ENCODE measurements at places on chromosomes 11 and 22. TPM values are rescaled to one million over a fixed set of nuclear protein-coding genes. Genes with fewer than 3 reads are reported as not detected.

The AIFM3 gene
- total RNA-seq, result not detected

The KRTAP5-9 gene
- total RNA-seq, result not detected

The CCDC73 gene
- 3.0 TPM for total RNA-seq

The MLC1 gene
- not detected for total RNA-seq

The CALCA gene
- total RNA-seq, result not detected

The C11orf97 gene
- total RNA-seq, result not detected

The MUC5AC gene
- not detected for total RNA-seq

The MGAT3 gene
- total RNA-seq, result 34.8 TPM

DNA sequence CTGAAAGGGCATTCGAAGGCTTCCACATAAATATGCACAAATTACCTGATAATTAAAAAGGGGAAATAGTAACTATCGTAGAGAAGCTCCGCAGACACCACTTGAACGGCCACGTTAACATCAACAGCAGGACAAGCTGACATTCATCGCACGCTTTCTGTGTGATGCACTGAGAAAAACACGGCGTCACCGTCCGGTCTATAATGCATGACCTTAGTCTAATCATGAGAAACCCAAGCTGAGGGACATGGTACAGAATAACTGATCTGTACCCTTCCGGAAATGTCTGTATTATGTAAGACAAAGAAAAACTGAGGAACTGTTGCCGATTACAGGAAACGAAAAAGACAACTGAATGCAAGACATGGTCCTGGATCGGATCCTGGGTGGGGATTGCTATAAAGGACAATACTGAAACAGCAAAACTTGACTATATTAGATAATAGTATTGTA is 678 bp upstream of the RANGAP1 start:
- H3K36me3 ChIP-seq, result peaks cover 17% of the 10 kb centered on the region
- peaks cover 15% of the 10 kb centered on the region for H3K4me1 ChIP-seq
- H3K27ac ChIP-seq, result peak overlapping the region; percentile 78
- H3K4me3 ChIP-seq, result peak overlapping the region; percentile 95
- peak; percentile 82 for DNase-seq

- H3K36me3 ChIP-seq, result no peaks in the 10 kb centered on the region
- no peak for DNase-seq
- H3K4me3 ChIP-seq, result no peak overlapping the region
- H3K27me3 ChIP-seq, result no peaks in the 10 kb centered on the region
- H3K4me1 ChIP-seq, result peaks cover 57% of the 10 kb centered on the region
Observed at GRCh38 chr22:22210375-22210774, 34.2 kb upstream of the VPREB1 start.

DNA sequence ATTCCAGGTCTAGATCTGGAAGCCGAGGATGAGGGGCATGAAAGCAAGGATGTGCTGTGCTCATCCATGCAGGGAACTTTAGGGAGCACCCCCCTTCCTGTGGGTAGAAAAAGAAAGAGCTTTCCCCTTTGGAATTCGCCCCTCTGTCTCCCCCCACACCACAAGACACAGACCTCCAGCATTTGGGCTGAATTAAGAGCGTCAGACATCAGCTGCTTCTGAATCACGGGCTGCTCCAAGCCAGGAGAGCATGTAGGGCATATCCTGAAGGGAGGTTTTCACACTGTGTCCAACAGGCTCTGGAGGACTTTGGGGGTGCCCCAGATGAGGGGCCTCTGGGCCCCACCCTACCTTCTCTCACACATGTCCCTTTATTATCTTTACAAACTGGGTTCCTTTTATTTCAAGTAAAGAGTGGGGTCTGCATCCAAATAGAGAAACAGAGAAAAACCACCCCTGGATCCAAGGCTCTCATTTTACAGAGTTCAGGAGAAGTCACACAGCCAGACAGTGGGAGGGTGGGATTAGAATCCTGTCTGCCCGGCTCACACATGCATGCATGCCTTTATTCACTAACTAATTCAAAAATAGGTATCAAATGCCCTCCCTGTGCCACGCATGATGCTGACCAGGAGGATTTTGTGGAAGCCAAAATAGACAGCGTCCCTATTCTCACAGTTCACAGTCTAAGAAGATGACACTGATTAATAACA is 52.8 kb downstream of the LRRC32 start:
- no peak overlapping the region for H3K4me3 ChIP-seq
- no peak overlapping the region for H3K27ac ChIP-seq
- no peaks in the 10 kb centered on the region for H3K36me3 ChIP-seq
- no peak for DNase-seq

- H3K4me1 ChIP-seq, result peaks cover 4% of the 10 kb centered on the region
- H3K27me3 ChIP-seq, result no peaks in the 10 kb centered on the region
- no peaks in the 10 kb centered on the region for H3K36me3 ChIP-seq
- no peak for DNase-seq
- no peak overlapping the region for H3K4me3 ChIP-seq
Observed at GRCh38 chr22:44823396-44823795, 71.0 kb downstream of the ARHGAP8 start.

- peaks cover 35% of the 10 kb centered on the region for H3K36me3 ChIP-seq
- H3K4me3 ChIP-seq, result no peak overlapping the region
- peaks cover 13% of the 10 kb centered on the region for H3K4me1 ChIP-seq
Observed at GRCh38 chr11:43418197-43418596, 59.5 kb downstream of the TTC17 start.

DNA sequence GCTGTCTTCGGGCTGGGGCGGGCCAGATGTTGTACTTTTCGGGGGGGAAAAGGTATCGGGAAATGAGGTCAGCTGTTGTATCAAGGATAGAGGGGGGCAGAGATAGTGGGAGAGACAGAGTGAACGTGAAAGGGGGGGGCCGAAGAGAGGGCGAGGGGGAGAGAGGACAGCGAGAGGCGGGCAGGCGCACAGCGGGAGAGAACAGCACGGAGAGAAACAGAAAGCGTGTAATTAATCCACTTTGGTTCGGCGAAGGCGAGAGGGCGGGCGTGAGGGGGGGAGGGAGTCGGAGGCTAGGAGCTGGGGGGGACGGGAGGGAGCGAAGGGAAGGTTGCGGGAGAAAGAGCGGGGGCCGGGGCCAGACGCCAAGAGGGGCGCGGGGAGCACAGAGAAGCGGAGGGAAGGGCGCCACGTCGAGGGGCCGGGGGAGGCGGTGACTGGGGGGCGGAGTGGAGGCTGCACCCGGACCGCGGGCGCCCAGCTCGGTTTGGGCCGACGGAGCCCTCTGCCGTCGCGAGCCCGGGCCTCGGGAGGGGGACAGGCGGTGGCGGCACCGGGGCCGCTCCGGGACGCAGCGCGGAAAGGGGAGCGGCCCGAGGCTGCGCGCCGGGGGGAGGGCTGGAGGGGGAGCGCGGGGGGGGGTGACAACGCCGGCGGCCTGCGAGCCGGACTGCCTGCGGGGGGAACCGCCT is 612 bp downstream of the IGF2 start:
- H3K4me1 ChIP-seq, result no peaks in the 10 kb centered on the region
- no peak overlapping the region for H3K27ac ChIP-seq
- H3K4me3 ChIP-seq, result no peak overlapping the region
- H3K36me3 ChIP-seq, result no peaks in the 10 kb centered on the region

DNA sequence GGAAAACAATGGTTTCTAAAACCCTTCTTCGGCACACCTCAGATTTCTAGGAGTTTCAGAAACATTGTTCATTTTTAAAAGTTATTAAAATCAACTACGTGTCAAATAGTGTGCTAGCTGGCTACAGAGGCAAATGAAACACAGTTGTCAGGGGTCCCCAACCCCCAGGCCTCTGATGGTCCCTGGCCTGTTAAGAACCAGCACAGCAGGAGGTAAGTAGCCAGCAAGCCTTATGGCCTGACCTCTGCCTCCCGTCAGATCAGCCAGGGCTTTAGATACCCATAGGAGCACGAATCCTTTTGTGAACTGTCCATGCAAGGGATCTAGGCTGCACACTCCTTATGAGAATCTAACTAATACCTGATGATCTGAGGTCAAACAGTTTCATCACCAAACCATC is 648.2 kb downstream of the FAM181B start:
- H3K4me1 ChIP-seq, result peaks cover 5% of the 10 kb centered on the region
- DNase-seq, result no peak
- no peaks in the 10 kb centered on the region for H3K27me3 ChIP-seq
- no peak overlapping the region for H3K27ac ChIP-seq
- no peak overlapping the region for H3K4me3 ChIP-seq

DNA sequence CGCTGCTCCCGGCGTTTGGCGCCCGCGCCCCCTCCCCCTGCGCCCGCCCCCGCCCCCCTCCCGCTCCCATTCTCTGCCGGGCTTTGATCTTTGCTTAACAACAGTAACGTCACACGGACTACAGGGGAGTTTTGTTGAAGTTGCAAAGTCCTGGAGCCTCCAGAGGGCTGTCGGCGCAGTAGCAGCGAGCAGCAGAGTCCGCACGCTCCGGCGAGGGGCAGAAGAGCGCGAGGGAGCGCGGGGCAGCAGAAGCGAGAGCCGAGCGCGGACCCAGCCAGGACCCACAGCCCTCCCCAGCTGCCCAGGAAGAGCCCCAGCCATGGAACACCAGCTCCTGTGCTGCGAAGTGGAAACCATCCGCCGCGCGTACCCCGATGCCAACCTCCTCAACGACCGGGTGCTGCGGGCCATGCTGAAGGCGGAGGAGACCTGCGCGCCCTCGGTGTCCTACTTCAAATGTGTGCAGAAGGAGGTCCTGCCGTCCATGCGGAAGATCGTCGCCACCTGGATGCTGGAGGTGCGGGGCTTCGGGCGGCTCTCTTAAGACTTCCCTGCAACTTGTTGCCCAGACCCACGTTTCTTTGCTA is at the start of gene CCND1:
Gene CCND1, plus strand, starts transcription at position 162 of the 587 bp plus-strand sequence. Its CDS starts 158 bp downstream, at position 320.
- no peaks in the 10 kb centered on the region for H3K27me3 ChIP-seq
- peaks cover 18% of the 10 kb centered on the region for H3K4me1 ChIP-seq
- H3K4me3 ChIP-seq, result no peak within 1 kb of the TSS
- no peaks in the 10 kb centered on the region for H3K36me3 ChIP-seq
- H3K27ac ChIP-seq, result no peak within 1 kb of the TSS

- H3K27me3 ChIP-seq, result no peaks in the 10 kb centered on the region
- no peak overlapping the region for H3K4me3 ChIP-seq
- no peaks in the 10 kb centered on the region for H3K36me3 ChIP-seq
- no peak overlapping the region for H3K27ac ChIP-seq
Observed at GRCh38 chr11:31214372-31214771, 155.2 kb downstream of the DCDC1 start.

DNA sequence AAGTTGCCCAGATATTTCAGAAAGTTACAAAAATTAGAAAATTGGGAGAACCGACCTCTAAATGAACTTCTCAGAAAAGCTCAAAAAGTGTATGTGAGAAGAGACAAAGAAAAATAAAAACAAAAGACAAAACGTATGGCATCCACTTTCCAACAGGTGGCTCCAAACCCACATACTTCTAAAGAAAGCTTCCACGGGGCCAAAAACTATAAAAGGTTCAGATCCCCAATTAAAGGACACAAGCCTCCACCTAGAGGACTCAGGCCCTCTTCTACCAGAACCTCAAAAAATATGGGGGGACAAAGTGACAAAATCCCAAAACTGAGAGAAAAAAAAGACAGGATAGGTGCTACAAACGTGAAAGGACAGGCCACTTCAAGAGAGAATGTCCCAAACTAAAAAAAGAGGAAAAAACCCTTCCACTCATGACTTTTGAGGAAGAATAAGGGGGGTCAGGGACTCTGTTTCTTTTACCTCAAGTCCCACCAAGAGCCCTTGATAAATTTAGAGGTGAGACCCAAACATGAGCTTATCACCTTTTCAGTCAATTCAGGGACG is 8.8 kb downstream of the SCGB2A1 start:
- no peak overlapping the region for H3K27ac ChIP-seq
- H3K36me3 ChIP-seq, result no peaks in the 10 kb centered on the region

GRCh38 chr11:88886796-88887195 is 179.0 kb downstream of the GRM5 start:
- H3K4me1 ChIP-seq, result no peaks in the 10 kb centered on the region
- H3K4me3 ChIP-seq, result no peak overlapping the region
- H3K36me3 ChIP-seq, result no peaks in the 10 kb centered on the region
- no peak overlapping the region for H3K27ac ChIP-seq
- DNase-seq, result peak; percentile 96

GRCh38 chr11:130831506-130831905 is 84.8 kb downstream of the SNX19 start:
- no peak for DNase-seq
- no peak overlapping the region for H3K27ac ChIP-seq
- H3K4me1 ChIP-seq, result no peaks in the 10 kb centered on the region
- H3K36me3 ChIP-seq, result no peaks in the 10 kb centered on the region
- H3K27me3 ChIP-seq, result no peaks in the 10 kb centered on the region

- no peaks in the 10 kb centered on the region for H3K36me3 ChIP-seq
- no peak for DNase-seq
- H3K4me1 ChIP-seq, result no peaks in the 10 kb centered on the region
- no peaks in the 10 kb centered on the region for H3K27me3 ChIP-seq
- H3K27ac ChIP-seq, result no peak overlapping the region
- no peak overlapping the region for H3K4me3 ChIP-seq
Observed at GRCh38 chr11:105693075-105693759, 83.3 kb downstream of the GRIA4 start.

GRCh38 chr11:79212741-79213190 is 228.1 kb downstream of the TENM4 start:
- no peaks in the 10 kb centered on the region for H3K27me3 ChIP-seq
- H3K4me1 ChIP-seq, result no peaks in the 10 kb centered on the region
- H3K36me3 ChIP-seq, result no peaks in the 10 kb centered on the region
- no peak overlapping the region for H3K27ac ChIP-seq

DNA sequence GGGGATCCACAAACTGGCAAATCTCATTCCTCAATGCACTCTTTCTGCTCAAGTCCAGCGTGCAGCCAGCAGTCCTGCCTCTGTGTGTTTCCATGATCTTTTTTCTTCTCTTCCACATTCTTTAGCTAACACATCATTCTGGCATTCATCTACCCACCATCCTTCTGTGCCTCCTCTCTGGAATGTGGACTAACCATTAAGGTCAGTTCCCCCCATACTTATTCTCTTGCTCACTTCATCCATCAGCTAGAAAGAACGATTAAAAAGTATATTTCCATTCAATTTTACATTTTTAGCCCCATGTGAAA is 7.8 kb downstream of the KIRREL3 start:
- no peaks in the 10 kb centered on the region for H3K27me3 ChIP-seq
- H3K4me3 ChIP-seq, result no peak overlapping the region

DNA sequence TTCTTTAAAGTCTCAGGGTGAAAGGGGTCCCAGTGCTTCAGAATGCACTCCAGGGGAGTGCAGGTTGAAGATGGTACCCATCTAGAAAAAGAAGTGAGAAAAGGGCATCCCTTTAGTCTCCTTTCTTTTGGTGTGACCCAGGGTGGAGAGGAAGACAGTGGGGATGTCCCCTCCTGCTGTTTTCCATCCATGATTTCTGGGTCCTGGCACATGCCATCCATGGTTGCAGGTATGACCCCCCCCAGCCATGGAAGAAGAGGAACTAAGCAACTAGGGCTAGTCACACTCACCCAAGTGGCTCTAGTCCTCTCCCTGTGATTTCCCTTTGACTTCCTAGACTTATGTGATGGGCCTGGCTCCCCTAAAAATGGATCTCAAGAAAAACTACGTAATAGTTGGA is 15.9 kb upstream of the EI24 start:
- H3K4me3 ChIP-seq, result no peak overlapping the region
- no peaks in the 10 kb centered on the region for H3K4me1 ChIP-seq
- no peaks in the 10 kb centered on the region for H3K36me3 ChIP-seq
- H3K27me3 ChIP-seq, result no peaks in the 10 kb centered on the region
- no peak for DNase-seq
- no peak overlapping the region for H3K27ac ChIP-seq

- no peak for DNase-seq
- H3K4me3 ChIP-seq, result no peak overlapping the region
- no peaks in the 10 kb centered on the region for H3K4me1 ChIP-seq
- H3K36me3 ChIP-seq, result no peaks in the 10 kb centered on the region
- no peaks in the 10 kb centered on the region for H3K27me3 ChIP-seq
- H3K27ac ChIP-seq, result no peak overlapping the region
Observed at GRCh38 chr11:90321018-90321417, 98.2 kb upstream of the CHORDC1 start.

Measured in Karpas-422 (cell line).